Urothelium cell line (cell line): ENCODE measurements at places on chromosomes 7 and 10.

DNA sequence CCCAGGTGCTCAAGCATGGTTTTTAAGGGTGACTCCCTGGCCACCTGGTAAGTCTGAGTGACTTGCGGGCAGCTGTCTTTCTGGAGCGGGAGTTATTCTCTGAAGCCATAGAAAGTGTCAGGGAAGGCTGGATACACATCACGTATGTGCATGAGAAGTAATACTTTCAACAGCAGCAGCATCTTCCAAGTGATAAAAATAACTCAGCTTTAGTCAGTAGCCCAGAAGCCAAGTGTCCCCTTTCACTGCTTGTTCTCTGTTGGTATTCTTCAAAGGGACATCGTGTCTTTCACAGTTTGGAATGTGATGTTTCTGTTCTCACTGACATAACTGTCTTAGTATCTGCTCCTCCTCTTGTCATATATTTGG, 97.6 kb downstream of the KIAA1217 start:
- no peak for DNase-seq

- no peak for DNase-seq
These were observed 118.1 kb upstream of the PHF14 start for GRCh38 chr7:10855583-10855982.

- no peak for DNase-seq
These were observed 93.8 kb downstream of the C1GALT1 start for GRCh38 chr7:7276161-7276560.

- DNase-seq, result peak; percentile 35
These were observed 149.3 kb upstream of the SHH start for GRCh38 chr7:155961241-155962190.

- no peak for DNase-seq
These were observed 51.7 kb downstream of the PRKCQ start for GRCh38 chr10:6528198-6528950.

DNA sequence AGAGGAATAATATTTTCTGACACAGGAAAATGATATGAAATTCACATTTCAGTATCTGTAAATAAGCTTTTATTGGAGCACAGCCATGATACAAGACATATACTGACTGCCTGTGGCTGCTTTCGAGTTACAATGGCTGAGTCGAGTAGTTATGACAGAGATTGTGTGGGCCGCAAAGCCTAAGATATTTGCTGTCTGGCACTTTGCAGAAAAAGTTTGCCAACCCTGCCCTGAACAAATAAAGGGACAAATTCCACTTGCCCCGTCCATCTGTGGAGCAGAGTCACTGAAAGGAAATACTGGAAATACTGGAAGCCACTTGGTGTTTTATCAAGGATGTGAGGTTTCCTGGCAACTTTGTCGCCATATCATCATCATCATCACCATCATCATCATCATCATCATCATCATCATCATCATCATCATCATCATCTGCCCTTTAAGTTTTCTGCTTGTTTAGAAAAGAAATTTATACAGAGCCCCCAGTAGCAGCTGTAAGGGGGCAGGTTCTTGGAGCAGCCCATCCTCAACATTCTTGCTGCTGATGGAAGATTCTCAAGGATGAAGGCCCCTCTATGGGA, 85.8 kb downstream of the TCF7L2 start:
- no peak for DNase-seq

DNA sequence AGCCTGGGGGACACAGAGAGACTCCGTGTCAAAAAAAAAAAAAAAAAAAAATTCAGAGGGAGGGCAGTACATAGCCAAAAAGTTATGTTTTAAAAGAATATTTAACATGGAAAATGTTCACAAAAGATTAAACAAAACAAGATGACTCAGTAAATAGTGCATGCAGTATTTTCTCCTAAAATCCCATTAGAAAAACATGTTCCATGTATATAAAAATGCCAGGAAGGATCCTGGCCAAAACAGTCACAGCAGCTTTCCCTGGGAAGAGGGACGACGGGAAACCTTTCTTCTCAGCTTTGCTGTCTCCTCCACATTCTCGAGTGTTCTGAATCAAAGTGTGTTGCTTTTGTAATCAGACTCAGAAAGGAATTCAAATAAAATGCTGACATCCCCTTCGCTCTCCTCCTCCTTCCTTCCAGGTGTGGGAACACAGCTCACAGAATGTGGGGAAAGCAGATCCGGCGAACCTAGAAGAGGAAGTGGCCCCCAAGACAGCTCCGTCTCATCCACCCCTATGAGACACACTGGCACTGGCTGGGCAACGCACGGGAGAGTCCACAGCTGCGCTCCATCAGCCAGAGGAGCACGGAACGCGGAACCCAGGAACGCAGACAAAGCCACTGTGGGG, 139.4 kb downstream of the MAD1L1 start:
- no peak for DNase-seq

- no peak for DNase-seq
These were observed 449.4 kb downstream of the TNS3 start for GRCh38 chr7:47132471-47132870.

- no peak for DNase-seq
These were observed 7.2 kb upstream of the ATOH7 start for GRCh38 chr10:68239069-68239468.

GRCh38 chr7:80858141-80858903, 60.5 kb downstream of the SEMA3C start:
- no peak for DNase-seq

DNA sequence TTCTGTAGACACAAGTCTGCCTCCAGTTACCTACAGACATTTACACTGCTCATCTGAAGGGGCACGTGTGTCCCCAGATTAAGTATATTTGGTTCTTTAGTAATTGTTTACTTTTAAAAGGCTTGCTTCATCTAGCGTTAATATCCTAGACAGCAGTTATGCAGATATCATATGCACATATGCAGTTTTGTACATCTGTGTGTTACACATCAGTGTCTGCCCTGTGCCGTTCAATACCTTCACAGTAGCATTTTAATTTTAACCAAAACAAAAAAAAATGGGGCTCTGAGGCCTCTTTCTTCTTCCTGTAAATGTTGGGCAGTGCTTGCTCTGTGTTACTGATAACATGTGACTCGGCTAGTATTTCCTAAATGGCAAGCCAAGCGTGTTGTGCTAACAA, 331.4 kb upstream of the MGMT start:
- no peak for DNase-seq

GRCh38 chr7:33423646-33424020, 294.3 kb downstream of the BBS9 start:
- DNase-seq, result no peak

DNA sequence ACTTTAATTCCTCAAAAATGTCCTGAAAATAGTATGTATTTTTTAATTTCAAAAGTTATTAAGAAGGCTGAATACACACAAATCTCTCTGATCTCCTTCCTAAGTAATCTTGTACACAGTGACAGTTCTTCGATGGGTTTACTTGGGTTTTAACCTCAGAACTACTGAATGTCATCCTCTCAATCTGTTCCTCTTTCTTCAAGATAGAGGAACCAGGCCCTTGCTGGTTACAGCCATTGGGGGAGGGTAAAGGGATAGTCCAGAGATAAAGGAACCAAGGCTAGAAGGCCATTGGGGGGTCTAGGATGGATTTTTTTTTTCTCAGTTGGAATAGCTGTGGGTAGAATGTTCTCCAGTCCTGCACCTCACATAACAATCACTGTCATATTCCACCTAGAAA, 224.9 kb downstream of the SKIDA1 start:
- no peak for DNase-seq

GRCh38 chr10:20874261-20874660, 22.9 kb downstream of the NEBL start:
- no peak for DNase-seq

GRCh38 chr10:126599949-126600682, 70.4 kb downstream of the C10orf90 start:
- DNase-seq, result no peak

GRCh38 chr10:129935867-129936152, 28.3 kb downstream of the EBF3 start:
- no peak for DNase-seq

- DNase-seq, result no peak
These were observed 79.2 kb downstream of the CCNY start for GRCh38 chr10:35415505-35415904.

DNA sequence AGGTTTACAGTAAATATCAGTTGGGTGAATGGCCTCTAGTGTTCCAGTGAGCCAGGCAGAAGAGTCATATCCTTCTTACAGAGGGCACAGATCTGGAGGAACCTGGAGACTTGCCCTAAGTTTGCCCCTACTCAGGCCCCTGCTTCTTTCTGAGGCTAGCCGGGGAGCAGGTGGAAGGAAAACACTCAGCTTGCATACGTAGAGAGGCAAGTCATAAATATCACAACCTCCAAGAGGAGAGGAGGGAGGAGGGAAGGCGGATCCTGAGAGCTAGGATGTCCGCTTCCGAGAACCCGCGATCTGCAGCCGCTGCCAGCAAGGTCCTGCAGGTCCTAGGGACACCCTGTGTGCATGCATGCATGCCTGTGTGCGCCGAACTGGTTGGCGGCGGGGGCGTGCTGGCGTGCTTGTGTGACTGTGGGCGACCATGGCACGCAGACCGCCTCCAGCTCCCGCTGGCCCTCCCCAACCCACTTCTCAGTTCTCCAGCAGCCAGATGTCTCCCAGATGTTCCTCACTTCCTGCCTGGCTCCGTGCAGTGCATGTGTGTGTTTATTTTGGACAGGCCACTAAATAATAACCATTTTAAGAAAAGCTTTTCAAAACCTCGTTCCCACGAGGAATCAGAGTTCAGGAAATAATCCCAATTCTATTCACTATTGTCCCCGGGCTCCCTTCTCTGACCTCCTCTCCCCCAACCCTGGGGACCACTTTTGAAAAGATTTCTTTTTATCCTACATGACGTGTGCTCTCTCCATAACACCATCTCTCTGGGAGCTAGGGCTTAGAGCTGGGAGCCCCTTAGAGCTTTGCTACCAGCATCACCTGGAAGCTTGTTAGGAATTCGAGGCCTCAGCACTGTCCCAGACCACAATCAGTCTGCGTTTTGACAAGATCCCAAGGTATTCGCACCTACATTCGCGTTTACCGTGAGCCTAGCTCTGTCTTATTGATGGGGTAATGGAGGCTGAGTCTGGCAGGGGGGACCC, 32.4 kb downstream of the UNC5B start:
- no peak for DNase-seq

GRCh38 chr10:96591946-96592345, 5.1 kb upstream of the TM9SF3 start:
- DNase-seq, result no peak

DNA sequence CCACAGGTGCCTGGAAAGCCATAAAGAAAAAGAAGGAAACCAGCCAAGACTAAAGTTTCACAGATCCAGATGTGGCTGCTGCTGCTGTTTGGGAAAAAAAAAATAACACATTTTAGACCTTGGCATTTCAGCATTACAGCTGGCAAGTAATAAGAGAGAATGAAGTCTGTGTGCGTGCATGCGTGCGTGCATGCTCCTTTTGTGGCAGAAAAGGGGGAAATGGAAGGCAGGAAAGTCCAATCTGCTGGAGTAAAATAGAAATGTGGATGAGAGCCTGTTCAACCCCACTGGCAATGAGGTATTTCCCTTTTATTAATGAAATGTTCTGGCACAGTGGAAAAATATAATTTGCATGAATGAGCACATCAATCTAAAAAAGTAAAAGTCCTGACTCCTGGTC, 137.0 kb upstream of the SEMA3A start:
- no peak for DNase-seq

DNA sequence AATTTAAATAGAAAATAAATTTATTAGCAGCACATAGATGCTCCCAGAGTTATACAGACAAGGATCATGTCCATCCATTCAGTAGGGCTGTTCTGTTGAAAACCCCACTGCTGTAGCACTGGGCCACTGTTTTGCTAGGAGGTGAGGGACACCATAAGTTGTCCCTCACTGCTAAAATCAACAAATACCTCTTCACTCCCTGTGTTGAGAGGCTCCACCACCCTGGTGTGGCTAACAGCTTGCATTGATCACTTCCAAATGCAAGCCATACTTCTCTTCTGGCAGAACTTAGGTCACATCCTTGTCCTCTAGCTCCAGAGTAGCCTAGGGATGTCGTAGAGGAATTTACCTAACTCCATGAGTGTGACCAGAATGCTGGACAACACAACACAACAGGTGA, 55.4 kb downstream of the MDFIC start:
- DNase-seq, result no peak

- no peak for DNase-seq
These were observed 32.4 kb downstream of the TSPAN12 start for GRCh38 chr7:120825576-120825975.

DNA sequence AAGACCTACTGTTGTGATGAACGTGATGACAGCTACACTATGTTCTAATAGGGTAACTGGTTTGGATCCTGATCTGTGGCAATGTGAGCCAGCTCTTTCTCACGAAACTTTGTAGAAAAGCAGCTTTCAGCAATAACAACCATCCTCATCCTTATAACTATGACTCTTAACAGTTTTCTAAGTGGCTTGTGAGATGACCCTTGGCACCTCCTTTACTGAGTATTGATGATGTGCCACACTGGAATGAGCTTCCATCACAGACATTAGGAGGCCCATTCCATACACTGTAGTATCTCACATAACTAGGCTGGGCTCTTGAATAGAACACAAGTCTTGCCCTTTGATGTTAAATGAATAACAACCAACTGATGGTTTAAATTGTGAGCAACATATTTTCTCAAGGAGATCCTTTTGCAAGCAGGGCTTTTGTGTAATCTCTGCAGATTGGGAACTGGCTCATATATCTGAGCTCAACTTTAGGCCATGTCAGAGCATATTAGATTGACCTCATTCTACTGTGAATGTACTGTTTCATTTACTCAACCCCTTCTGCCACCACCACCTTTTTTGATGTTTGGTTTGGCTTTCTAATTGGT, 46.4 kb downstream of the MYPN start:
- no peak for DNase-seq

DNA sequence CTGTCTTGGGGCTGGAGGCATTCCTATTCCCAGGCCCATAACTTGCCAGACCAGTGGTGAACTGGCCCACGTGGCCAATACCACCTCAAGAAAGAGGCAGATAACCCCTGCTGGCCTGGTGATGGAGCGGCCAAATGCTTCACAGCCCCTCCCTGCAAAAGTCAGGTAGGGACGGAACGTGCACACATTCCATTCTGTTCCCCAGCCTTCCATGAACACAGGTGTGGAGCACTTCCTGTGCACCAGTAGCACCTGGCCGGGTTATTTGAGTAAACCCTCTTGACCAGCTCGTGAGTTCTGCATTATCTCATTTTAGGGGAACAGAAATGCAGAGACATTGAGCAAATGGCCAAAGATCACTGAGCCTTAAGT, 134.4 kb downstream of the SH3PXD2A start:
- no peak for DNase-seq

- peak; percentile 64 for DNase-seq
These were observed 2.8 kb downstream of the PKD1L1 start for GRCh38 chr7:47945261-47946015.

DNA sequence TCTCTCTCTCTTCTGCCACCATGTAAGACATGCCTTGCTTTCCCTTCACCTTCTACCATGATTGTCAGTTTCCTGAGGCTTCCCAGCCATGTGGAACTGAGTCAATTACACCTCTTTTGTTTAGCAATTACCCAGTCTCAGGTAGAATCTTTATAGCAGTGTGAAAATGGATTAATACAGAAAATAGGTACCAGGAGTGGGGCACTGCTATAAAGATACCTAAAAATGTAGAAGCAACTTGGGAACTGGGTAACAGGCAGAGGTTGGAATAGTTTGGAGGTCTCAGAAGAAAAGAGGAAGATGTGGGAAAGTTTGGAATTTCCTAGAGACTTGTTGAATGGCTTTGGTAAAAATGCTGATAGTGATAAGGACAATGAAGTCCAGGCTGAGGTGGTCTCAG, 15.6 kb downstream of the GALNTL5 start:
- no peak for DNase-seq

- DNase-seq, result no peak
These were observed 32.1 kb upstream of the PTPN12 start for GRCh38 chr7:77504951-77505350.

- no peak for DNase-seq
These were observed 4.5 kb upstream of the ANKRD1 start for GRCh38 chr10:90925079-90926029.

- no peak for DNase-seq
These were observed 24.7 kb downstream of the PDGFA start for GRCh38 chr7:494906-495305.
